NCI-H2081 treated with DMSO at 0.1 percent for 48 hours (cell line): ENCODE measurements at places on chromosomes 2 and 18.

GRCh38 chr2:77169426-77169825, 352.8 kb downstream of the LRRTM4 start:
- DNase-seq, result no peak

- no peak for DNase-seq
Measured at GRCh38 chr2:226782092-226782713, 17.4 kb downstream of the IRS1 start.

DNA sequence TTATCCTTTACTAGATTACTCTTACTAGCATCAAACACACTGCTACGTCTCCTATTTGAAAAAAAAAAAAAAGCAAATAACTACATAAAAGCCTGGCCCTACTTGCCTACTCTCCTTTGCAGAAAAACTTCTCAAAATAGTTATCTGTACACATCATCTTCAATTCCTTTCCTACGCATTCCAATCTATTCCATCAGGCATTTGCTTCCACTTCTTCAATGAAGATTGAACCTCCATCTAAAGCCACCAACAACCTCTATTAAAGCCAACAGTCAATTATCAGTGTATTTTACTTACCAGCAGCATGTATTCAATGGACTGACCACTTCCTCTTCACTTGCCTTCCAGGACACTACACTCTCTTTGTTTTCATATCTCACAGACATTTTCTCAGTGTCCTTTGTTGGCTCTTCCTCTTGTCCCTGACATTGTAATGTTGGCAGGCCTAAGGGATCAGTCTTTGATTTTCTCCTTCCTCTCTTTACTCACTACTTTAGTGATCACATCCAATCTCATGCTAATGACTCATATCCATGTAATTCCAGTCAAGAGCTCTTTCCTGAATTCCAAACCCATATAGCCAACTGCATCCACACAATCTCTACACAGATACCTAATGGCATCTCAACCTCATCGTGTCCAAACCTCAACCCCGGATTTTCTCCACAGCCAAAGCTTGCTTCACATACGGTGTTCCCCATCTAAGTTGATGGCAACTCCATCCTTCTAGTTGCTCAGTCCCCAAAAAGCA, 131.3 kb downstream of the CCDC148 start:
- DNase-seq, result no peak

- no peak for DNase-seq
Measured at GRCh38 chr2:172572981-172573380, 17.1 kb downstream of the PDK1 start.

- DNase-seq, result no peak
Measured at GRCh38 chr2:52810460-52810859, 957.1 kb upstream of the CHAC2 start.

DNA sequence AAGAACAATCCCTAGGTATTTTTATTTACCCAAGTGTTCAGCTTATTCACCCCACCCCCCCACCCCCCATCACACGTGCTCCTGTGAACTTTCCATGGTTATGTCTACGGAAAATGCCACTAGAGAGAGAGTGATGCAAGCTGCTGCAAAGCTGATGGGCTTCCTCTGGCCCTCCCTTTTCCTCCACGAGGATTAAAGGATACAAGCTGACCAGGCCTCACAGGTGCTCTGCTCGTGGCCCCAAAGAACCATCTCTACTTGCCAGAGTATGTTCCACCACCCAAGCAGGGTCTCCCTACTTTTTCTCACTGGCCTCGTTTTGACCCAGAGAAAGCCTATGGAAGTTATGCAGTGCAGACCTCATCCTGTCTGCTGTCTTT, 342.6 kb downstream of the CELF4 start:
- DNase-seq, result no peak

DNA sequence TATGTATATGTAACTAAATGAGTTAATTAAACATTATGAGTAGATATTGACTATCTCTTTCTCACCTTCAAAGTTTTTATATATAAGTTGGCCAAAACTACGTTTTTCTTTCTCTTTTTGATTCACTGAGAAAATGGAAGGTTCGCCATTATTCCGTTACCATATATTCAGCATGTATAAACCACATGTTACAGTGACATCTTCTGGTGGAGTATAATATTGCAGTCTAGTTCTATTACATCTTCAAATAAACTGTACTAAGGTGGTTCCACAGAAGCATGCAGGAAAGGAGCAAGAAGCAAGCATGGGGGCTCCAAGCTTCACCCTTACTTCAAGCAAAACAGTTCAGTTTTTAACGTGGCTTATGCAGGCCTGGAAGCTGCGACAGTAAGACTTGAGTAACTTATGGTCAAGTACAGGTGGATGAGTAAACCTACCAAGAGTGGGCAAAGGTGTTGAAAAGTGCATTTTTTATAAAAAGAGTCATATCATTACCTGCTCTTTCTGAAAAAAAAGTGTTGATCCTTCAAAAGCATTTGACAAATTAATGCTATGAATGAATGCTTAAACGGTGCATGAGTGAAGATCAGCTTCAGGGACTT, 129.8 kb upstream of the RAB6C start:
- no peak for DNase-seq

- DNase-seq, result no peak
Measured at GRCh38 chr18:36934884-36935283, 106.0 kb downstream of the KIAA1328 start.

DNA sequence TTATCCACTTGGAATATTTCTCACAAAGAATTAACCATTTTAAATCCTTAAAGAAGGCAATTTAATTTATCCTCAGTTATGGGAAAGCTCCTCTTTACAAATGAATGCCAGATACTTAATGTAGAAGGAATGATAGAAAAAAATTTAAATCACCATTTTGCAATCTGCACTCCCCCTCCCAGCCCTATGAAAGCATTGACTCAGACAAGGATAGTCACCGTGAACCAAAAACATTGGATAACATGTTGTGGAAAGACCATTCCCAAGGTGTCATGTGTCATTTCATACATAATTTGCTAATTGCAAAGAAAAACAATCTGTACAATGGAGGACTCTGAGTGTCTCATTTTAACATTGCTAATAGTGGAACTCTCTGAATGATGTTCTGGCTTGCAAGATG, 421.0 kb downstream of the TXNL1 start:
- no peak for DNase-seq

GRCh38 chr18:74141667-74142066, 6.0 kb downstream of the FBXO15 start:
- DNase-seq, result no peak

GRCh38 chr2:45458909-45459563, 152.0 kb downstream of the SRBD1 start:
- no peak for DNase-seq

GRCh38 chr2:31859959-31860358, 150.8 kb downstream of the MEMO1 start:
- no peak for DNase-seq

DNA sequence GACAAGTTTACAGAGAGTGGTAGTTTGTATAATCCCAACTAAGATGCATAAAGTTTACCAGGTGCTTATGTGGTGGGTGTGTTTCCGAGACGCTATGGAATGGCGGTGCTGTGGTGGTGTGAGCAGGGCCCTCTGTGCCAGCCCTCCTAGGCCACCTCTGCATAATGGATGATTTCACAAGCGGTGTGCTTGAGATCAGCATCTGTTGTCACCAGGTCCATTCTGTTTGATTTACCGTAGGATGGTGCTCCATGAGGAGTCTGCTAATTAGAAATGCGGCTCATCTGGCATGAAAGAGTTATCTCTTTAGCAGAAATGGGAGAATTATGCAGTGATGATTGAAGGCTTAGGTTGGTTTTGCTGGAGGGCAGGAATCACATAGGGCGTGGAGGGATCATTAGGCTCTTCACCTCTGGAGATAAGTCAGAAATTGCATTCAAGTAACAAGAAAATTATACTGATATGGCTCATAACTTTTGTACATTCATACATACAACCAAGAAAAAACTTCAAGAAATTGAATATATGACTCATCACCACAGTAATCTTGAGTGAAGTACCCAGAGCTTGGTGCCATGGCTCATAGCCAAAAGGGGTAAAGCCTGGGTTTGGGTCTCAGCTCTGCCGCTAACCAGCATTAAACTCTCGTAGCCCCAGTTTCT, 41.4 kb downstream of the CRIM1 start:
- DNase-seq, result no peak

- no peak for DNase-seq
Measured at GRCh38 chr2:68292108-68292710, 27.5 kb downstream of the CNRIP1 start.

DNA sequence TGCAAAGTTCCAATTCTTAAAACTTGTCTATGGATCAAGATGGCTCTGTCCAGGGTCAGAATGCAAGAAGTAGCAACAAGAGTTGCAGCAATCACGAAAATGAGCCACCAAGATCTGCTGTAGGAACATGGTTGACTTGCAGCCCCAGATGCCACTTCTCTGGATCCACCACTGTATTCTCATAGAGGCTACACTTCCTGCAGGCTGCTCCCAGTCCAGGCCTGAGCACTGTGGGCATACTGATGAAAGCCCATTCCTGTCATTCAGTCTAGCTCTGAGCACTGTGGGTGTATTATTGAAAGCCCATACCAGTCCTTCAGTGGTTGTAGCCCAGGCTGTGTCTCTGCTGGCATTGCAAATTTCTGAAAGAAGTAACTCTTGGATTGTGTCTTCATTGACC, 213.9 kb upstream of the AGAP1 start:
- no peak for DNase-seq

- DNase-seq, result no peak
Measured at GRCh38 chr18:40935423-40935822, 1019.6 kb upstream of the PIK3C3 start.

DNA sequence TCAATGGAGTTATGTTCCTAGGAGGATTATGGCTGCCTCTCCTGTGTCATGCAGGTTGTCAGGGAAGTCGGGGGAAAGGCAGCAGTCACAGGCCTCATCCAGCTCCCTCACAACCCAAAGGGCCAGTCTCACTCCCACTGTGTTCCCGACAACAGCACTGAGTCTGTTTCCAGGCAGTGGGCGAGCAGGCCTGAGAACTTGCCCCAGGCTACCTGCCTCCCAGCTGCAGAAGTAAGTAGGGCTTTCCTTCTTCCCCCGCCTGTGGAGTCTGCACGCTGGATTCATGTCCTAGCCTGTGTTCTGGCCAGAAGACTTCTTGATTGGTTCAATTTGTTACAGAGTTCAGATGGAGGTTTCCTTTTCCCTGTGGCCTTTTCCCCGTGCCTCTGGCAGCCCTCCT, 8.2 kb upstream of the ZNF638 start:
- DNase-seq, result no peak

DNA sequence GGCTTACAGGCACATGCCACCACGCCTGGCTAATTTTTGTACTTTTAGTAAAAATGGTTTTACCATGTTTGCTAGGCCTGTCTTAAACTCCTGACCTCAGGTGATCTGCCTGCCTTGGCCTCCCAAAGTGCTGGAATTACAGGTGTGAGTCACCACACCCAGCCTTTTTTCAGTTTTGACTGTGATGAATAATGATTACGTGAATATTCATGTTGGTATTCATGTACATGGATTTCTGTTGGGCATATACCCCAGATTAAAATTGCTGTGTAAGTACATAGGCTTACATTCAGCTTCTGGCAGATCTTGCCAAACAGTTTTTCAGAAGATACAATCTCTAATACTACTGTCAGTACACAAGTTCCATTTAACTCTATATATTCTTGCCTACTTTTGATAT, 20.9 kb downstream of the SLC39A10 start:
- DNase-seq, result no peak

DNA sequence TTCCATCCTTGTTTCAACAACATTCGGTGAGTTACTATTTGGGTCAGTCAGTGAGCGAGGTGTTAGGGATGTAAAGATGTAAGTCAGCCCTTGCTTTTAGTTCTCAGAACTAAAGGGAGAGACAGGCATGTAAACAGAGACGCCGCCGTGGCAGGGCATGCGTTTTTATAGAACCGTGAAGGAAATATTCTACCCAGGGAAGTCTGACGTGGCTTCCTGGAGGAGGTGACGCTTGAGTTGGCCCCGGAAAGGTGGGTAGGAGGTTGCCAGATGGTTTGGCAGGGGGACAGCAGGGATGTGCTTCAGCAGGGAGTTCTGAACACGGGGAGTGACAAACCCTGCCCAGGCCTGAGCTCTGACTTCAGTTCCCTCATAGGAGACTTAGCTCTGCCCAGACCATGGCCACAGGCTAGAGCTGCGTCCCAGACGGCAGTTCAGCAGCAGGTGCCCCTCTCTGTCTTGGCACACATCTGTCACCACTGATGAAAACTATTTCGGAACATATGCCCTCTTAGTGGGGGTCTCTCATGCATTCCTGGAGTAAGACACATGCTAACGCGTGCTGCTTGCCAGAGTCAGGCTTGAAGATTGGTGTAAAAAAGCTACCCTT, 23.4 kb upstream of the RPL31 start:
- DNase-seq, result no peak

DNA sequence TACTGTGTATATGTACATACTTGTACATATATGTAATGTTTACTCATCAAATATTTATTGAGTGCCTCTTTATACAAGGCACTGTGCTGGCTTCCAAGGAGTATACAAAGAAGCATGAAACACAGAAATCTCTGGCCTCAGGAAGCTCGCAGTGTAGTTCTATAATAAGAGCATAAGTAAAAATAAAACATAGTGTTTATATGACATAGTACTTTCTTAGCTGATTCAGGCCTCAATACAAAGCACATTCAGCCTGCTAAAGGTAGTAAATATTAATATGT, 13.9 kb downstream of the STAMBP start:
- no peak for DNase-seq

DNA sequence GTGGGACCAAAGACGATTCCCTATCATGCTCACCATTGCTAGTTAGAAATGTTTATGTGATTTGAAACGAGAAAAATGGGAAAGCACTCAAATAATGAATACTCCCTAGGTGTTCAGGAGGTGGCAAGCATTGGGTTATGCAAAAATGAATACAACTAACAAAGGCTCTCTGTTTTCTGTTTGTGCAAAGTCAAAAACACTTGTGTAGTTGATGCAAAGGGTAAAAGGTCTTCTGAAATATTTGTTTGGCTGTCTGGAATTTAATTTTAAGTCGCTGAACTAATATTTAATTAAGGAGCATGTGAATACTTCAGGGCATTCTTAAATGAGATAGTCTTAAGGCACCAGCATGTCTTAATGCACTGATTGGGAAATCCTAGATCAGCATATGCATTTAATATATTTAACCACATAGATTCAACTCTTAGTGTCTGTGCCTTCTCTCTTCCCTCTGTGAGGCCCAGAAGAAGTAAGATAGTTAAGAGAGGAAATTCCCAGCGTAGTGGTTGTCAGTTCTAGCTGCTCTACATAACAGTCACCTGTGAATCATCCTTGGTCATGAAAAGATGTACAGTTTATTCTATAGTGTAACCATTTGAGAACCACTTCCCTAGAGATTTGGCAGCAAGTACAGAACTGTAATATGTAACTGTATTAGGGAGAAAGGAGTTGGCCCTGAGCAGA, 111.9 kb downstream of the EPC2 start:
- DNase-seq, result no peak

DNA sequence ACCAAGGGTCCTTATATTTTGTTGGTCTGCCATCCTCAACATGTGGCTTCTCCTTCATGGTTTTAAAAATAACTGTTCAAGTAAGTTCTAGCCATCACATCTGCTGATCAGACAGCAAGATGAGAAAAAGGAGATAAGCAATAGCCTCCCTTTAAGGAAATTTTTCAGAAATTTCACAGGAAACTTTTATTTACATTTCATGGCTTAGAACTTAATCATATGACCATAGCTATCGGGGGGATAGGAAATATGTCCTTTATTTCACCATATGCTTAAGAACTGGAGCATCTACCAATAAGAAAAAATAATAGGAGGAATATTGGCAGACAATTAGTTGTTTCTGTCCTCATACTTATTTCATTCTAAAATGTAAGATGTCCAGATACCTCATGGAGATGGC, 16.2 kb downstream of the ATF2 start:
- no peak for DNase-seq

- no peak for DNase-seq
Measured at GRCh38 chr2:230408244-230408842, 7.7 kb upstream of the SP100 start.
